NCI-H1048 (cell line): ENCODE measurements at places on chromosomes 5 and 9.

GRCh38 chr9:130240410-130241197 is 25.0 kb upstream of the HMCN2 start:
- DNase-seq: peak; percentile 11

DNA sequence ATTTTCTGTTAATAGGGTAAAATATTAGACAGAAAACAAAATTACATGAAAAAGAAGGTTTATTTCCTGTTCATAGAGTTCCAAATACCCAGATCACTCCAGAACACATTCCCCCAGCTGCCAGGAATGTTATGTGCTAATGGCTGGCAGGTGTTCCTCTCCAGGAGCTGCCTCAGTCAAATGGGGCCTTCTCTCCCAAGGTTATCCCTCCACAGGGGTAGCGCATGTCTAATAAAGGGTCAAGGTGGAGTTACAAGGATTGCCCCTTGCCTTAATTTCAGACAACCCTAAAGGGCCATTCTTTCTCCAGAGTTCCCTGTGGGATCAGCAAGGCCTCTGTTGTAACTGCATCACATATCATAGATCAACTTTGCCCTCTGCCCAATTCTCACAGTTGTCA is 148.6 kb upstream of the PLPPR1 start:
- DNase-seq: no peak

- DNase-seq: no peak
These were observed 127.5 kb downstream of the FRMD3 start for GRCh38 chr9:83410701-83411100.

- DNase-seq: no peak
These were observed at the start of gene CERCAM for GRCh38 chr9:128420651-128421481. Gene CERCAM (plus strand): TSS chr9:128420857. CDS start chr9:128420878, 21 bp downstream.
